ENCODE measurements at places on chromosomes 11 and 22. TPM values are rescaled to one million over a fixed set of nuclear protein-coding genes. Genes with fewer than 3 reads are reported as not detected.

FAM180B gene
- 0.25 TPM for total RNA-seq

TMEM191C gene
- 4.8 TPM for total RNA-seq

MOGAT2 gene
- not detected for total RNA-seq

UBQLNL gene
- 0.50 TPM for total RNA-seq

- H3K36me3 ChIP-seq = no peaks in the 10 kb centered on the region
- peaks cover 30% of the 10 kb centered on the region for H3K4me1 ChIP-seq
- no peak for DNase-seq
- no peak overlapping the region for H3K4me3 ChIP-seq
These were observed 17.8 kb downstream of the SGSM3 start for GRCh38 chr22:40388231-40388630.

DNA sequence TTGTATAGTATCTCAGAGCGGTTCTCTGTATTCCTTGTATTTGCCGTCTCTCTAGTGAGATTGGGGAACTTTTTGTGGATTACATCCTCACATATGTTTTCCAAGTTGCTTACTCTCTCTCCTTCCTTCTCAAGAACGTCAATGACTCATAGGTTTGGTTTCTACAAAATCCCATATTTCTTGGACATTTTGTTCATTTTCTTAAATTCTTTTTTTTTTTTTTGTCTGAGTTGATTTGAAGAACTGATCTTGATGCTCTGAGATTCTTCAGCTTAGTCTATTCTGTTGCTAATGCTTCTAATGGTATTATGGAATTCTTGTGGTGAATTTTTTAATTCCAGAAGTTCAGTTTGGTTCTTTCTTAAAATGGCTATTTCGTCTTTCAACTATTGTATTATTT is 28.4 kb upstream of the SLN start:
- no peak overlapping the region for H3K27ac ChIP-seq
- H3K27me3 ChIP-seq = no peaks in the 10 kb centered on the region
- no peak for DNase-seq
- H3K4me3 ChIP-seq = no peak overlapping the region
- no peaks in the 10 kb centered on the region for H3K36me3 ChIP-seq

GRCh38 chr11:69643646-69644045 is 2.7 kb downstream of the CCND1 start:
- H3K36me3 ChIP-seq = no peaks in the 10 kb centered on the region
- H3K4me1 ChIP-seq = peaks cover 34% of the 10 kb centered on the region
- H3K27me3 ChIP-seq = peaks cover 16% of the 10 kb centered on the region
- no peak overlapping the region for H3K4me3 ChIP-seq
- H3K27ac ChIP-seq = no peak overlapping the region

DNA sequence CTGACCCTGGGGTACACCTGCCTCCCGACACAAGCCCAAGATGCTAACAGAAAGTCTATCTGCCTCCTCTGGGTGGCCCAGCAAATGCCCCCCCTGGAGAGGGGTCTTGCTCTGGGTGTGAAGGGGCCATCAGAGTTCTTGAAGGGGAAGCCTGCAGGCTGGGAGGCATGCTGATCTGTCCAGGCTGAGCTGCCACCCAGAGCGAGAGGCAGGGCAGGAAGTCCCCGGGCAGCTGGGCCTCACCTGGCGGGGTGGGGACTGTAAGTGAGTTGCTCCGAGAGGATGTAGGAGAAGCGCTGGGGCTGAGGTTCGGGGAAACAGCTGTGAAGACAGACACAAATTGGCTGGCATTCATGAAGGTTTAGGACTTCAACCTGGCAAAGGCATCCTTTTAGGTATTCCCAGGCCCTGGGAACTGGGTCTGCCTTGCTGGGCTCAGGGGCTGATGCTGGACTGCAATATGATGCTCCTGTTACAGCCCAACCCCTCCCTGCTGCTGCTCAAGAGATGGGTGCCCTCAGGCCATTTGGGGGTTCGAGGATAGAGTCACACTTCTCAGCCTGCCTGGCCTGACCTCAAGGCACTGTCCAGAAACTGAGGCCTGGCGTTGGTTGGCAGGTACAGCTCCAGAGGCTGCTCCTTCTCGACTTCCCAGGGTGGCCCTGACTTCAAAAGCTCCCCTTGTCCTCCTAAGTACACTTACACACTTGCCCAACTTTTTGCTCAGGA is 60.2 kb upstream of the LYVE1 start:
- H3K27me3 ChIP-seq = no peaks in the 10 kb centered on the region
- H3K36me3 ChIP-seq = no peaks in the 10 kb centered on the region
- H3K27ac ChIP-seq = no peak overlapping the region
- no peak overlapping the region for H3K4me3 ChIP-seq
- H3K4me1 ChIP-seq = peaks cover 19% of the 10 kb centered on the region
- DNase-seq = peak; percentile 13

GRCh38 chr11:80327956-80328614 is 887.3 kb upstream of the TENM4 start:
- no peaks in the 10 kb centered on the region for H3K4me1 ChIP-seq
- DNase-seq = no peak
- no peak overlapping the region for H3K4me3 ChIP-seq
- no peaks in the 10 kb centered on the region for H3K36me3 ChIP-seq

DNA sequence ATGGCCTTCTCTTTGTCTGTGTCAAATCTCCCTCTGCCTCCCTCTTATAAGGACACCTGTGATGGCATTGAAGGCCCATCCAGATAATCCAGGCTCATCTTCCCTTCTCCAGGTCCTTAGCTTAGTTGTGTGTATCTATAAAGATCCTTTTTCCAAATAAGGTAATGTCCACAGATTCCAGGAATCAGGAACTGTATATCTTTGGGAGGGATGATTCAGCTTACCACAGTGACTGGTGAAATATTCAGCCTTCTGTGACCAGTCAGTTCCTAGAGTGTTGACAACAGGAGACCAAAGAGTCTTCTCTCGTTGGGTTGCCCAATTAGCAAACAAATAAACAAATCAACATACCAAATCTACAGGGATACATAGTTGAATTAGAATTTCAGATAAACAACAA is 175.8 kb downstream of the MPPED1 start:
- H3K4me1 ChIP-seq = no peaks in the 10 kb centered on the region
- H3K27me3 ChIP-seq = no peaks in the 10 kb centered on the region
- no peak overlapping the region for H3K27ac ChIP-seq
- DNase-seq = no peak
- H3K36me3 ChIP-seq = no peaks in the 10 kb centered on the region
- H3K4me3 ChIP-seq = no peak overlapping the region

DNA sequence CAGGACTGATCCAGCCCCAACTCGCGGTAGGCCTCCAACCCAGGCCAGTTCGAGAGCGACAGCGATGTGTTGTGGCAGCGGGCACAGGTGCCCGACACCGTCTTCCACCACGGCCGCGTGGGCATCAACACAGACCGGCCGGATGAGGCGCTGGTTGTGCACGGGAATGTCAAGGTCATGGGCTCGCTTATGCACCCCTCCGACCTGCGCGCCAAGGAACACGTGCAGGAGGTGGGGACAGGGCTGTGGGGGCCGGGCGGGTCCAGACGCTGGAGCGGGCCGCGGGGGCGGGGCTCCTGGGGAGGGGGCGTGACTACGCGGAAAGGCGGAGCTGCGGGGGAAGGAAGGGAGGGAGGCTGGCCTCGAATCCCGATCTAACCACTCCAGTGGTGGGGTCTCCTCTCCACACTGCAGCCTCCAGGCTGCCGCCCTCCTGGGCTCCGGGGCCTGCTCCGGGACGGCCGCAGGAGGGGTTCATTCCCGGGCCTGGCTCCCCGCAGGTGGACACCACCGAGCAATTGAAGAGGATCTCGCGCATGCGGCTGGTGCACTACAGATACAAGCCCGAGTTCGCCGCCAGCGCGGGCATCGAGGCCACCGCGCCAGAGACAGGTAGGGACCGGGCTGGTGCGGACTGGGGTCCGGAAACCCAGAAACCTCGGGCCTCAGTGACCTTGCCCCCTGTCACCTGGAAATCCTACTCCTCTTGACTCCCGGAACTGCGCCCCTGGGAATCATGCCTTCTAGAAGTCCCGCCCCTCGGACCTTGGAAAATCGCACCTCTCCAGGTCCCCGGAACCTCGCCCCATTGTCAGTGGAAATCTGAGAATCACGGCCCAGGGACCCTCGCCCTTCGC is 14.9 kb downstream of the TMEM258 start:
- H3K4me3 ChIP-seq = peak overlapping the region; percentile 28
- peak; percentile 60 for DNase-seq
- peaks cover 18% of the 10 kb centered on the region for H3K4me1 ChIP-seq
- H3K27me3 ChIP-seq = no peaks in the 10 kb centered on the region

DNA sequence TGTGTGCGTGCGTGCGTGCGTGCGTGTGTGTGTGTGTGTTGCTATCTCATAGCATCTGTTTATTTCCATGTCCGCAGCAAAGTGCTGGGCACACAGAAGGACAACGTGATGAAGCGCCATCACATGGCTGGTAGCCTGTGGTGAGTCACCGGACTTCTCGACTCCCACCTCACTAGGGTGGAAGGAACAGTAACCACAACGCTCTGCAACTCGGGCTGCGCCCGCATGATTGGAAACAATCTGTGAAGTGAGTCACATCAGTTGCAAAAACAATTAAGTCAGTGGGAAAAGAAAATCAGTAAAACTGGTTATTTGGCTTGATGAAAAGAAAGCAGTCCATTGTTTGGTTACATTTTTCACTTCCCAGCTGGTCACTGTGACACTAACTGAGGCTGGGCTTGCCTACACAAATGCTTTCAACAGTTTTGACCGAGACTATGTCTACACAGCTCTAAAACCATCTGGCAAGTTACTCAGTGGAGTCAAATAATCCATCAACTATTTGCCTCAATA is 437.3 kb upstream of the CADM1 start:
- no peak overlapping the region for H3K27ac ChIP-seq
- H3K4me1 ChIP-seq = no peaks in the 10 kb centered on the region
- H3K4me3 ChIP-seq = no peak overlapping the region
- no peak for DNase-seq
- H3K27me3 ChIP-seq = no peaks in the 10 kb centered on the region
- H3K36me3 ChIP-seq = no peaks in the 10 kb centered on the region

DNA sequence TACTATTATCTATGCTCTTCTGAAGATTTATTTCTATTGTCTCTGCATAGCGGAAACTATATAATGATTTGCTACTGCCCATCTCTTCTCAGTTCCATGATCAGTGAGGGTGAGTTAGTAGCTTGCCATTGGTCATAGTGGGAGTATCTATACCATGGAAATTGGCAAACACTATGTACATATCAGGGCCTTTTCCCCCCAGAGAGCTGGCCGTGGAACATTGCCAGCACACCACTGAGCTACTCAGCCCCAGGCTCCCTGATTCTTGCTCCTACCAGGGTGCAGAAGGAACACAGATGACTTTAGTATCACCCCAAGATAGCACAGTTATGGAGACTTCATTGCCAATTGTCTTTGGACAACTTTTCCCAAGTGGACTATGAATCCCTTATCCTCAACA is 33.2 kb downstream of the IRAG1 start:
- no peak overlapping the region for H3K27ac ChIP-seq
- no peak overlapping the region for H3K4me3 ChIP-seq
- no peaks in the 10 kb centered on the region for H3K27me3 ChIP-seq
- DNase-seq = no peak
